Smooth muscle cell of the umbilical artery (primary cell): ENCODE measurements at places on chromosomes 12 and 14. TPM values are rescaled to one million over a fixed set of nuclear protein-coding genes. Genes with fewer than 3 reads are reported as not detected.

The RASAL1 gene
- total RNA-seq, result not detected in 2 replicates

The MFAP5 gene
- 5.3 and 57.4 TPM in 2 replicates for total RNA-seq

The REP15 gene
- total RNA-seq, result 2.1 and 5.0 TPM in 2 replicates

The NPAS3 gene
- under 0.01 and 0.32 TPM in 2 replicates for total RNA-seq

The RDH16 gene
- total RNA-seq, result 0.30 and 0.37 TPM in 2 replicates

The LRIG3 gene
- 9.4 and 41.0 TPM in 2 replicates for total RNA-seq

The ALG10B gene
- 2.1 and 3.2 TPM in 2 replicates for total RNA-seq

The MYO1H gene
- total RNA-seq, result not detected in 2 replicates

The GALNT6 gene
- 43.9 and 66.1 TPM in 2 replicates for total RNA-seq

The RIMBP2 gene
- total RNA-seq, result not detected in 2 replicates

The SDR9C7 gene
- total RNA-seq, result not detected in 2 replicates

The ASCL1 gene
- total RNA-seq, result not detected in 2 replicates

The PLEKHD1 gene
- not detected in 2 replicates for total RNA-seq

The GALNT16 gene
- 2.1 and 5.0 TPM in 2 replicates for total RNA-seq

The DTX1 gene
- not detected in 2 replicates for total RNA-seq

The IL31 gene
- not detected in 2 replicates for total RNA-seq

The RFX4 gene
- not detected in 2 replicates for total RNA-seq

The TGM1 gene
- 0.74 and 2.1 TPM in 2 replicates for total RNA-seq

The RERG gene
- 0.14 and 0.30 TPM in 2 replicates for total RNA-seq

The EPYC gene
- total RNA-seq, result not detected in 2 replicates

The GALNT4 gene
- 12.8 and 17.3 TPM in 2 replicates for total RNA-seq

The GUCY2C gene
- not detected in 2 replicates for total RNA-seq

The TAS2R30 gene
- 5.0 and 8.9 TPM in 2 replicates for total RNA-seq

The DGKA gene
- 45.1 and 84.2 TPM in 2 replicates for total RNA-seq

The GOLGA3 gene
- total RNA-seq, result 207 and 287 TPM in 2 replicates

The NXPH4 gene
- total RNA-seq, result 12.5 and 13.9 TPM in 2 replicates

The CDK2 gene
- 6.2 and 13.4 TPM in 2 replicates for total RNA-seq

The WSCD2 gene
- total RNA-seq, result not detected in 2 replicates

The SERPINA5 gene
- total RNA-seq, result not detected in 2 replicates

The VRTN gene
- total RNA-seq, result not detected in 2 replicates

The PIWIL1 gene
- not detected in 2 replicates for total RNA-seq

The LIN7A gene
- total RNA-seq, result 9.9 and 40.4 TPM in 2 replicates

The PLXNC1 gene
- total RNA-seq, result 0.59 and 2.3 TPM in 2 replicates

The RFC5 gene
- total RNA-seq, result 5.0 and 11.5 TPM in 2 replicates

The KRT1 gene
- not detected in 2 replicates for total RNA-seq

The P3H3 gene
- total RNA-seq, result 216 and 275 TPM in 2 replicates

The HHIPL1 gene
- 7.7 and 11.1 TPM in 2 replicates for total RNA-seq

The NANOG gene
- total RNA-seq, result not detected in 2 replicates

The MON2 gene
- 63.8 and 75.6 TPM in 2 replicates for total RNA-seq

The SERPINA1 gene
- total RNA-seq, result 0.30 and 0.32 TPM in 2 replicates

The LRP1-AS gene
- total RNA-seq, result not detected in 2 replicates

The PTPRR gene
- total RNA-seq, result 0.30 and 2.7 TPM in 2 replicates

The GZMB gene
- not detected in 2 replicates for total RNA-seq

The KRT3 gene
- not detected in 2 replicates for total RNA-seq

The NKX2-1 gene
- not detected in 2 replicates for total RNA-seq
